Fibroblast of lung (primary cell): ENCODE measurements at places on chromosomes 2 and 18. TPM values are rescaled to one million over a fixed set of nuclear protein-coding genes. Genes with fewer than 3 reads are reported as not detected.
A peak's percentile ranks its signal among the peaks of the same experiment; 100 is the strongest.

Gene ANKRD30B
- total RNA-seq = under 0.01 and 0.33 TPM in 2 replicates

GRCh38 chr2:113240915-113241911 lies 37.5 kb downstream of the PAX8 start:
- peak; percentile 99 for DNase-seq

Gene CYS1
- total RNA-seq = 1.5 and 5.1 TPM in 2 replicates

- no peak for DNase-seq
Observed at GRCh38 chr18:57716549-57716948, 86.6 kb downstream of the ATP8B1 start.

GRCh38 chr2:197800091-197800490 lies 4.3 kb upstream of the PLCL1 start:
- DNase-seq = no peak

Gene ASB1
- total RNA-seq = 18.2 and 40.6 TPM in 2 replicates

Gene PDE6D
- total RNA-seq = 13.6 and 14.4 TPM in 2 replicates

DNA sequence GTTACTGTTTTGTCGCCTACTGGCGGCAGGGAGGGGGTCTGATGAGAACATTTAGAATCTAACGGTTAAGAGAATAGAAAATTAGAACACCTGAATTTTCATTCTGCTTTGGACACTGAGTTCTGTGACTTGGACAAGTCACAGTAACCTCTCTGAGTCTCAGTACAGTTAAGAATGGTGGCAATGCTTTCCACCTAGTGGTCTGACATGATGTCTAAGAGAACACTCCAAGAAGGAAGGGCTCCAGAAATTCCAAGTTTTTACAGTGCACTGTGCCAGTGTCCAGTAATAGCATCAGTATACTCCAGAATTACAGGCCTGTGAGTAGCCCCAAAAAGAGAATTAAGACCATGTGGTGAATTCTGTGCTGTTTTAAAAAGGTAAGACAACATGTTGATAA lies 174.1 kb upstream of the ZFP36L2 start:
- DNase-seq = no peak
